Activated T-cell treated with anti-CD3 and anti-CD28 coated beads, Interleukin-2, amount 50 U/mL, for 1 hour (primary cell): ENCODE measurements at places on chromosomes 5 and 9.

DNA sequence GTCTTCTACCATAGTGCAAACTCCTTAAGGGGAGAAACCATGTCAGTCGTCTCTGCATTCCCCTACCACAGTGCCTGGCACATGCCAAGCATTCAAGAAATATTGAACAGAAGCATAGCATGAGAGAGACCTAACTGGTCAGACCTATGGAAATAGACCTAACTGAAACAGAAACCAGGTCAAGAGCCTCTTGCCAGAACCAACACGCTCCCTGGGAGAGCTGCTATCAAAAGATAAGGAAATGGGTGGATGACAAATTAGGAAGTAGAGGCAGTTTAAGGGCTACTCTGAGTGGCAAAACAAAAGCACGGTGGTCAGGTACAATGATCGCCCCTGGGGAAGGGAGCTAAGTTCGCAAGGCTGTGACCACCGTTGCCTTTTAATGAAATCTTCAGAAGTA is 66.0 kb upstream of the SMIM15 start:
- DNase-seq: no peak

DNA sequence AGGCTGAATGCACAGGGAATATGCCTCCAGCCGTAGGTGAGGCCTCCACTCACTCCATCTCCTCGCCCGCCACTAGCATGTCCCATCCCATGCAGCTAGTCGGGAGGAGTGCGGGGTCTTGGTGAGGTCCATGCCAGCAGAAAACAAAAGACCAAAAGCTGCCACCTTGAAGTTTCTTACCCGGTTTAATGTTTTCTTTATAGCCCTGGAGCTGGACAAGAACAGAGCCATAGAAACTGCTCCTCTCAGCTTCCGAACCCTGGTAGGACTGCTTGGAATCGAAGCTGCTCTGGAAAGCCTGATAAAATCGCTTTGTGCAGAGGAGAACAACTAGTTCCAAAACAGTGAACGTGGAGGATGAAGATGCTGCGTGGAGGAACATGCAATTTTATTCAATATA is 57.1 kb downstream of the IPPK start:
- no peak for DNase-seq

DNA sequence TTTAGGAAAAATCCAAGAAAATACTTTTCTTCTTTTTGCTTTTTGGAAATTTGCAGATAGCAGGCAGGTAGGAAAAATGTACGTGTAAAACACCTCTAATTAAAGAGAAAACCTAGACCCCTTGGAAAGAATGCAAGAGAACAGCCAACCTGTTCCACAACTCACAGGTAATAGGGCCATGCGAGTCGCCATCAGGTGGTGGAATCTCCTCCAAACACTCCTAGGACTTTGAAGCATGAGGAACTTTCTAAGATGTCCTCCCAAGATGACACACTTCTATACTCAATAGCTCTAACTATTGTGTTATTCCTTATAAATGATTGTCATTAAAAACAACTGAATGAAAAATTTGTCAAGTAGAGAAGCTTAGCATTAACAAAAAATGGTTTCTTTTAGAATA is 174.0 kb downstream of the TMC1 start:
- DNase-seq: no peak

GRCh38 chr5:96209829-96210228 is 223.2 kb downstream of the PCSK1 start:
- no peak for DNase-seq

- no peak for DNase-seq
These were observed 62.6 kb upstream of the XPA start for GRCh38 chr9:97759581-97760288.

DNA sequence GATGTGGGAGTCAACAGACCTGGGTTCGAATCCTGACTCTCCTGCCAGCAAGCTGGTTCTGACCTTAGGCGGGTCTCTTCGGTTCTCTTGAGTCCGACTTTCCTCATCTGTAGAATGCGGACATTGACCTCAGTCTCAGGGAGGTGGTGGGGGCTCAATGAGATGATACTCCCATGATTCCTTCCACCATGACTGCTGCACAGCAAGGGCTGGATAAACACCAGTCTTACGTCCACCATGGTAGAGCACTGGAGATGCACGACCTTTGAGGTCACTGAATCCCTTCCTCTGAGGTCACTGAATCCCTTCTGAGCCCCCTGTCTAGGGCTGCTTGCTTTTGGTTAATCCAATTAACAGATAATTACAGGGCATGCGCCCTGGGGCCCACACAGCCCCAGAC is 12.5 kb upstream of the SMIM23 start:
- no peak for DNase-seq

- DNase-seq: no peak
These were observed 185.5 kb downstream of the SMC2 start for GRCh38 chr9:104279535-104280177.

GRCh38 chr5:1875843-1876659 is 6.7 kb downstream of the IRX4 start:
- DNase-seq: no peak

DNA sequence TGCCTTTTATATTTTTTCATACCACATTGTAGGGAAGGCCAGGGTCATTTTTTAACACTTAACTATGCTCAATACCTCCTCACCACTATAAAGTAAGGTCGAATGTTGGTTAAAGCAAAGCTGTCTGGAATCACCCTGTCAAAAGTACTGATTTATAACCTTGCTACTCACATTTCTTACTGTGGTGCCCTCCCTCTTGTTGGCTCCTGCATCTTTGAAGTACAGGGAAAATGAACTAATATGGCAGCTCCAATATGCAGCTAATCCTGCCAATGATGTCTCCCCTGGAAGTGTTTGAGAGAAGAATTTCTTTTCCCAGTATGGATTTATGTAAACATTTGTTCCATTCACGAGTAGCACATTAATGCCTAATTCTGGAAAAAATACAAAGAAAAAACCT is 108.4 kb upstream of the RPS23 start:
- no peak for DNase-seq
